ENCODE measurements at places on chromosomes 12 and 14.

DNA sequence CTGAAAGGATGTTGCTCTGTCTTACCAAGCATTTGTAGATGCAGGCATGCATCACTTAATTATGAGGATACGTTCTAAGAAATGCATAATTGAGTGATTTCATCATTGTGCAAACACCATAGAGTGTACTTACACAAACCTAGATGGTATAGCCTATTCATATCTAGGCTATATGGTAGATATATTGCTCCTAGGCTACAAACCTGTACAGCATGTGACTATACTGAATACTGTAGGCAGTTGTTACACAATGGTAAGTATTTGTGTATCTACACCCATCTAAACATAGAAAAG, 75.9 kb downstream of the IFT81 start:
- DNase-seq: no peak

GRCh38 chr14:38616959-38617358, 361.1 kb upstream of the CLEC14A start:
- DNase-seq: no peak

GRCh38 chr12:43556057-43556456, 4.1 kb upstream of the ADAMTS20 start:
- no peak for DNase-seq

GRCh38 chr12:49195736-49196135, 6.9 kb upstream of the TUBA1A start:
- DNase-seq: no peak

DNA sequence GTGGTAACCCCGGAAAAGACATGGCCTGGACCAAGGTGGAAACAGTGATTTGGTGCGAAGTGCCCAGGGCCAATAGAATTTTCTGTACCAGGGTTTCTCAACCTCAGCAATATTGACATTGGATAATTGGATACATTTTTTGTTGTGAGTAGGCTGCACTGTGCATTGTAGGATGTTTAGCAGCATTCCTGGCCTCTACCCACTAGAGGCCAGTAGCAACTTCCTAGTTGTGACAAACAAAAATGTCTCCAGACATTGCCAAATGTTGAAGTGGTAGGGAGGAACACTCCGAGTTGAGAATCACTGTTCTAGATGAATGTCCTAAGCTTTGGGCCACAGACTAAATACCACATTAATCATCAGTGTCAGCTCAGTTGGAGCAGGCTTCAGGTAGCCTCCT, 6.2 kb upstream of the CGRRF1 start:
- peak; percentile 23 for DNase-seq

GRCh38 chr14:84250893-84251292, 1279.1 kb upstream of the FLRT2 start:
- DNase-seq: no peak

DNA sequence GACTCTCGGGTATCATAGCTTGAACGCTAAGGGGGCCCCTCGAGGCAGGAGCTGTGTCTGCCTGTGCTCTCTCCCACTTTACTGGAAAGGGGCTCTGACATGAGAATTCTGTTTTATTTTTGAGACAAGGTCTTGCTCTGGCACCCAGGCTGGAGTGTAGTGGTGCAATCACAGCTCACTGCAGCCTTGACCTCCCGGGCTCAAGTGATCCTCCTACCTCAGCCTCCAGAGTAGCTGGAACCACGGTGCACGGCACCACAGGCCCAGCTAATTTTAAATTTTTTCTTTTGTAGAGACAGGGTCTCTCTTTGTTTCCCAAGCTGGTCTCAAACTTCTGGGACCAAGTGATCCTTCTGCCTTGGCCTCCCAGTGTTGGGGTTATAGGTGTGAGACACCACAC, 77.7 kb downstream of the PAPOLA start:
- DNase-seq: no peak

DNA sequence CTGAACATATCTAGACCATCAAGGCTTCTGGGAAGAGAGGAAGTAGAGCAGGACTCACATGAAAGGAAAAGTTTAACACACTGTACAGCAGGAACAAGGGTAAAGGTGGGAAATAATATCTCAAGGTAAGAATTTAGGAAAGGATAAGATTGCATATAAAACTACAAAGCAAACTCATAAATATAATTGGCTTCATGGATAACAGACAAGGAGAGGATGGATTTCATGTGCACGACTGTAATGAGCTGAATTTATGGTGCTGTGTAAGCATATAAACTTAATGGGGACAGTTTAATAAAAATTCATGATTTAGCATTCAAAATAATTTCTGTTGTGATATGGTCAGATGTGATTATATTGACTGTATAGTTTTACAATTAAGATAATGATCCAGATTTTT, 298.0 kb downstream of the GXYLT1 start:
- no peak for DNase-seq
